NCI-H748 treated with DMSO at 0.1 percent for 48 hours (cell line): ENCODE measurements at places on chromosomes 5 and 9.

DNA sequence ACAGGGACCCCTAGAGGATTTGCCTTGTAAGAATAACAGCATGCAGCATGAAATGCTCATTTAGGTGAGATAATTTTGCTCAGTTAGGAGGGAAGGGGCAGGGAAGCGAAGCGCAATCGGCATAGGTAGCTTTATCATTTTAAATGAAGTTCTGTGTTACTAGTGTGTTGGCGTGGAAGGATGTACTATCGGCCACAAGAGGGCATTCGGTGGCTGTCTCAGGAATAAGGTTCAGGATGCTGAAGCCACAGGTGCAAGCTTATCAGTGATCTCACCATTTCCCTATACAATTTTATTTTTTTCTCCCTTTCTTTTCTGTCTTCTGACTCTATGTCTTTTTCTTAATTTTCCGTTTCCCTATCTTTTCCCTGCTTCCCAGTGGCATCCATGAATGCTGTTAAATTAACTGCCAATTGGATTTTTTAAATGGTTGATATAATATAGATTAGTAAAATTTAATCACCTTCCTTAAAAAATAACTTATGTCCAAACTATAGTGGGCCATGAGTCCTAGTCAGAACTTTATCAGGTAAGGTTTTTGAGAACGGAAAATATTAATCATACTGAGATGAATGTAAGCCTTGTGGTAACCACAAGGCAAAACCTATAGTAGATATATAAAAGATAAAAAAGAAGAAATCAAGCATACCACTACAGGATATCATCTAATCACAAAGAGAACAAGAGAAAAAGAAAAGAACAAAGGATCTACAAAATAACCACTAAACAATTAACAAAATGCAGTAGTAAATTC lies 1.2 kb upstream of the INSL6 start:
- peak; percentile 53 for DNase-seq

DNA sequence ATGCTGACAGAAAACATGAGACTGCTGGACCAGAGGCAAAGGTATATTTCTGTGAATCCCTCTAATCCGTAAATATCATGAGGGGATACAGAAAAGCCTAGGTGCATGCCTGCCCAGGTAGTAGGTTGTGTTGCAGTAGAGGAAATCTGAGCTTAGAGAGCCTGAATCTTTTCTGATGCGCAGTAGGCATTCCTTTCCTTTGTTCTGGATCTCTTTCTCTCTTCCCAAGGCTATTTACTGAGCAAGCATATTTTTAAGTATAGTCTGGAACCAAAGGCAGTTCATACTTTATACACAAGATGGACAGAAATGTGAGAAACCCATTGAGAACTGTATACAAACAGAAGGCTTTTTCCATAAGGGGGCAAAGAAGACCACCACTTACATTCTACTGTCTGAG lies 359.3 kb downstream of the TMEM161B start:
- no peak for DNase-seq

- DNase-seq: no peak
Observed at GRCh38 chr9:137272241-137273094, 5.1 kb upstream of the TOR4A start.

- peak; percentile 32 for DNase-seq
Observed at GRCh38 chr5:65926893-65927292, 518 bp downstream of the ERBIN start.

DNA sequence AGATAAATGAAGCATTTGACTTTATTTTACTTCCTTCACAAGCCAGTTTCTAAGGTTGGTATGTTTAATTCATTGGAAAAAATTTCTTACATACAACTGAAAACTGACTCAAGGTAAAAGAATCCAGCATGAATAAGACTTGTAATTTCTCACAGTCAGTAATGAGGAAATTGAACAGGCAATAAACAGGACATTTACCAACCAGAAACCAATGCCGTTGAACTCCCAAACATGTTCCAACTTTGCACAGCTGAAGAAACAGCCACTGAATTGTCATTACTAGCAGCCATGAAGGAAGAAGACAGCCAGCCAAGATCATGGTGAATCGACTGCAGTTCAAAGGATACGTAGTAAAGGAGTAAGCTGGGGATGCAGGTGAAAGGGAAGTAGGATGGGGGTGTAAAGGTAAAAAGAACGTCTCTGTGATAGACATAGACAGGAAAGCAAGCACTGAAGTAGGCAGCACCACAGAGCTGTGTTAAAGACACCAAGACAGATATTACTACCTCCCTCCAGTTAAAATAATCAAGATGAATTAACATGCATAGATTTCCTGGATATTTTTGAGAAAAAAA lies 21.3 kb upstream of the SLC12A2 start:
- DNase-seq: no peak

GRCh38 chr5:166716856-166717492 lies 1574.5 kb upstream of the WWC1 start:
- peak; percentile 45 for DNase-seq

GRCh38 chr9:121811140-121811539 lies 159.7 kb downstream of the DAB2IP start:
- DNase-seq: no peak

GRCh38 chr5:141412854-141413539 lies at the start of gene PCDHGA10:
TSS of gene PCDHGA10 (plus strand) at chr5:141412987. CDS start at chr5:141413176, 189 bp downstream.
- peak; percentile 65 for DNase-seq

GRCh38 chr5:150401376-150402228 lies 11.1 kb downstream of the CD74 start:
- DNase-seq: no peak

DNA sequence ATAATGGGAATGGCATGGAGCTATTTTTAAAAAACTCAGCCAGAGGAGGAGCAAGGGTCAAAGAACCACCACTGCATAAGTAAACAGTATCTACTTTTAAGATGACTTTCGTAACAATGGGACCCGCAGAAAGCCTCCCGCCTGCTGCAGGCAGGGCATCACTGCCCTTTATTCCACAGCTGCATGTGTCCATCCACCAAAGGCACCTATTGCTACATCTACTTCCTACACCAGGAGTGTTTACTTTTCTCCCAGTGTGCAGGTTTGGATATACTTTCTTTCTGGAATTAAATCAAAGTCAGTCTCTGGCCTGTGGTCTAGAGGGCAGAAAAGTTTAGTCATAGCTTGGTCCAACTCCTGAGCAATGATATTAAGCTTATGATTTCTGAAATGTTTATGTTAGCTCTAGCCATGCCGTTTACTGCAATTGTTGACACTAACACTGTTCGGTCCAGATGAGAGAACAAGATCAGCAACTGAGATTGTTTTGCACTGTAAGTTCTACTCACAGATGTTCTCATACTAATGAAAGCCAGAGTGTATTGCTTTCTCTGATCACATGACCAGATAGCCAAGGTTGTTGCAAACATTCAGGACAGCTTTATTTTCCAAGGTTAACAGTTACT lies 391.5 kb downstream of the FGF10 start:
- DNase-seq: peak; percentile 84

GRCh38 chr5:128711216-128711615 lies 173.2 kb upstream of the FBN2 start:
- no peak for DNase-seq

DNA sequence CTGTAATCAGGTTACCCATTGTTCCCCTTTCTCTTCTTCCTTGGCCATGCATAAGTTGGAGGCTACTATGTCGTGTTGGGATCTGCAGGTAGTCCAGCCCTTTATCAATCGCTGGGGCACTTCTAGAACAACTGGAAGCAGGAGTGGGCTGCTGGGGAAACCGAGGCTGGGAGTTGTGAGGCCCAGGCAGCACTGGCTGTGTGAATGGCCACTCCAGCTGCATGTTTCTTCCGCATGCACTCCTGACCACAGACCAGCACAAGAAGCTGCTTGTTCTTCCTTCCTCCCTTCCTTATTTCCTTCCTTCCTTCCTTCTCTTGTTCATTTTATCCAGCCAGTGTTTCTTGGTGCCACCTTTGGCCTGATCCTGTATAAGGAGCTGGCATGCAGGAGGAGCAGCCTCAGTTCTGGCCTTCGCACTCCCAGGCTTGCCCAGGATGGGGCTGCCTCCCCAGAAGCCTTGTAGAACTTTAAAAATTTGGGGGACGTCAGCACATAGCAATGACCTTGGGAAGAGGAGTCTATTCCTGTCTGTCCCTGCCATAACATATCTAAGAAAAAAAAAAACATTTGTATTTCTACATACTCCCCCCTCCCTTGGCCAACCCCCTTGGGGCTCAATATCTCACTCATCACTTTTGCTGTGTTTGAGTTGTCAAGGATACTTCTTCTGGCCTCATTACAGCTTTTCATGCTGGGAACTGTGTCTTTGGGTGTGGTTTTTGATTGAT lies 20.8 kb upstream of the CXCL14 start:
- no peak for DNase-seq

- no peak for DNase-seq
Observed at GRCh38 chr9:74497748-74498620, 849 bp downstream of the RORB start.

GRCh38 chr9:97478301-97478981 lies 23.0 kb upstream of the TMOD1 start:
- no peak for DNase-seq

GRCh38 chr5:126363658-126364057 lies 59.6 kb upstream of the GRAMD2B start:
- no peak for DNase-seq

DNA sequence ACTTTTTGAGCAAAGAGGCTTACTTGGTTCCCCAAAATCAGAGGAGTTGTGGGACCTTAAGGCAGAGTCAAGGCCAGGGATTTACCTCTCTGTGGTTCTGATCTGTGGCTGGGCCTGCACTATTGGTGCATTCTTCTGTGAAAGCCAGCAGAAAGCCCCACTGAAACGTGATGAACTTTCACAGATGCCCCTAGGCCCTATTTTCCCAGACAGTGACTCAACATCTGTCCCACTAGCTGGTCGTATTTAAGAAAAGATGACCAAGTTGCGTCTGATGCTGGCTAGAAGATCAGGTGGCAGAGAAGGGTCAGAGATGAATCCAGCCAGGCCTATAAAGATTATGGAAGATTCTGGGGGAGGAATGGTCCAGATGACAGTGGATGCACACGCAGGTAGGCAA lies 153.1 kb downstream of the ACTL7B start:
- no peak for DNase-seq

GRCh38 chr9:116020801-116021200 lies 132.8 kb upstream of the PAPPA start:
- no peak for DNase-seq

GRCh38 chr9:28086881-28087280 lies 513.6 kb upstream of the C9orf72 start:
- DNase-seq: no peak

- no peak for DNase-seq
Observed at GRCh38 chr9:134163371-134164196, 780 bp downstream of the RNU6ATAC start.

- no peak for DNase-seq
Observed at GRCh38 chr5:74392711-74393351, 247.7 kb downstream of the ENC1 start.

DNA sequence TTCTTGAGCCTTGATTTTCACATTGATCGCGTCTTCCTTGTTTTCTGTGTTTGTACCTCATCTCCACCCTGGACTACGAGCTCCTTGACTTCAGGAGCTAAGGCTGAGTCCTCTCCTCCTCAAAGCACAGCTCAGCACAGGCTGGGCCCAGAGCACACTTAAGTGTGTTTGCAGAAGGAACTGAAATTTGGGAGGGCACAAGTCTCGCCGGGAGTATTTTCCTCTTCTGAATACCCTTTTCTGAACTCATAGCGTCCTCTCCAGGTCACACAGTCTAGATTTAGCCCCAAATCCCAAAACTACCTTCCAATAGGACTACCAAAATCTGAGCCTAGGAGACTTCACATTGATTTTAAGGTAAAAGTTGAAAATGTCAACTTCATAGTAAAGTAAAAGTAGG lies 41.6 kb downstream of the TSTD2 start:
- no peak for DNase-seq

- DNase-seq: no peak
Observed at GRCh38 chr9:108708448-108708847, 147.3 kb downstream of the ACTL7B start.

DNA sequence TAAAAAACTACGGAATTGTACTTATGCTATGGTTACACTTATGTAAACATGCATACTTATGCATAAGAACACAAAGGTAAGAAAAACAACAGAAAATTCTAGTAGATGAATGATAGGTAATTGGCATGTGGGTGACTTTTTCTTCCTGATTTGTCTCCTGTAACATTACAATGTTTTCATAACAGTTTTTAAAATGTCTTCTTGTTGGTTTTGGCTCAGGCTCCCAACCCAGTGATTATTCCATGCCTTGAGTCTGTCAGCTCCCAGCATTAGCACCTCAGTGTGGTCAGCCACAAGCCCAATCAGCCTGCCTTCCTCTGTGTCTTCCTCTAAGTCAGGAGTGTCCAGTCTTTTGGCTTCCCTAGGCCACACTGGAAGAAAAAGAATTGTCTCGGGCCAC lies 7.9 kb upstream of the FOXE1 start:
- DNase-seq: no peak

DNA sequence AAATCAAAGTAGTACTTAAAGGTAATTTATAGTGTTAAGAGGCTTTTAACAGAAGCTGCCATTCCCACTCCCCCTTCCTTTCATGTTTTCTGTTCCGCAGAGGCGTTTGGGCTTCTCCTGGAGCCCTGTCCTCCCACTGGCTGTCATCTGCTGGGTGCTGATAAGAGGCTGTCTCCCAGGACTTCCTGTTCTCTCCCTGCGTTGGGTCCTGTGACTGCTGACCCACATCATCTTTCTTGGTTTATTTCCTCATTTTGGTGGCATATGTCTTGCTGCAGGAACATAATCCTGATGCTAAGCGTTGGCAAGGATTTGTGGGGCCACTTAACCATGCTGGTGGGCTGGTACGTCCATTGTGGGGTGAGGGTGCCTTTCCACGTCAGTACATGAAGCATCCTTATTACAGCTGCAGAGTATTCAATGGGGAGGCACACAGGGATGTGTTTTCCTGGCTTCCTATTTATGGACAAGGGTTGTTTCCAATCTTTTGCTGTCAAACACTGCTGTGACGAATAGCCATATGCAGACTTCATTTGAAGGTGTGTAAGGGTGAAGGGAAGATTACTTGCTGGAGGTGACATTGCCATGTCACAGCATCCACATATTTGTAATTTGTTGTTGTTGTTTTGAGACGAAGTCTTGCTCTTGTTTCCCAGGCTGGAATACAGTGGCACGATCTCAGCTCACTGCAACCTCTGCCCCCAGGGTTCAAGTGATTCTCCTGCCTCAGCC lies 22.3 kb upstream of the RNF130 start:
- DNase-seq: no peak

GRCh38 chr9:114461468-114461867 lies 43.8 kb downstream of the WHRN start:
- no peak for DNase-seq
